ENCODE measurements at places on chromosomes 5 and 9.

DNA sequence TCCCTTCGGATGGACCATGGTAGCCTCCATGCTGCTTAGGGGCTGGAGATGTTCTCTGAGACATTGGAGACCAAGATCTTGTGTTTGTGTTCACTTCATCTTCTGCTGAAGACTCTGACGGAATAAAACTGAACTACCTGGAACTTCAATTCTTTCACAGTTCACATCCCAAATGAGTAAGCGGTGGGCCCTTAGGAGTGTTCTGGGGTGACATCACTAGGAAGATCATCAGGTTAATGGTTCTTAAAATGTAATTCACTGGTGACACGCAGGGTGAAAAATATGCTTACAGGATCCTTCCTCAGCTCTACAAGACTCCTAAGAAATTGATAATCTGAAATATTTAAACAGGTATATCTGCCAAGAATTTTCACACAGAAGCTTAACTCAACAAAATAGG, 561.5 kb downstream of the SEMA5A start:
- DNase-seq, result no peak

GRCh38 chr5:65818592-65818991, 96.6 kb downstream of the NLN start:
- no peak for DNase-seq

- DNase-seq, result no peak
These were observed 21.8 kb upstream of the NKX2-5 start for GRCh38 chr5:173256800-173257199.

DNA sequence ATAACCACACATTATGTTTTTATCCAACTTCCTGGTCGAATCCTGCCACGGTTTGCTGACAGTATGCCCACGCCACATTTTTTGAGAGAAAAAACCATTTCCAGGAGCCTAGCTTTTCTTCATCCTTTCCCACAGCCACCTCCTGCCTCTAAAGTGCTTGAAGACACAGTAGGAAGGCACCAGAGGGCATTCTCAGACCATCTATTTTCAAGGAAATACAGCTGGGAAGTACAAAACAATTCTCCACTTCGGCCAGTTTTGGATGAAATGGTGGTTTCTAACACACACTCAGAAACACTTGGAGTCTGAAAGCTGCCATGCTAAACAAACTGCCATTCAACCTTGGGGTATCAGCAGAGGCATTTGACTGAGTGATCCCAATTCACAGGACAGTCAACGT, 86.3 kb upstream of the RPS23 start:
- peak; percentile 13 for DNase-seq

DNA sequence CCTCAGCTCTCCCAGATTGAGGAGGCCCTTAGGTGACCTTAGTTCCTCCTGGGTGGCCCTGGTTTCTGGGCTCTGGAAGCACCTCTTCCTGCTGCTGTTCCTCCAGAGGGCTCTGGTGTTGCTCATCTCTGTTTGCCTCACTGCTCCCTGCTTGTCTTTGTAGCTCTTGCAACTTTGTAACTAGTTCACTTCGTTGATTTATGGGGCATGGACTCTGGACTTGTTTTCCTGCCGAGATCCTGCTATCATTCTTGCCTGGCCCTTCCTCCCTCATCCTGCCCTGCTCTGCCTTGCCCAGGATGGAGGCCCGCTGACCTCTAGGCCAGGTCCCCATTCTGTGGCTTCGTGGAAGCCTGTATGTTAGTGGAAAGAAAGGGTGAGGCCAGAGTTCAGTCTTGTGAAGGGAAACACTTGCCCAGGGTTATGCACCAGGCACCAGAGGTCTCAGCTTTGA, 169.3 kb downstream of the MACROH2A1 start:
- DNase-seq, result no peak

GRCh38 chr5:35103637-35104299, 56.0 kb upstream of the AGXT2 start:
- no peak for DNase-seq

DNA sequence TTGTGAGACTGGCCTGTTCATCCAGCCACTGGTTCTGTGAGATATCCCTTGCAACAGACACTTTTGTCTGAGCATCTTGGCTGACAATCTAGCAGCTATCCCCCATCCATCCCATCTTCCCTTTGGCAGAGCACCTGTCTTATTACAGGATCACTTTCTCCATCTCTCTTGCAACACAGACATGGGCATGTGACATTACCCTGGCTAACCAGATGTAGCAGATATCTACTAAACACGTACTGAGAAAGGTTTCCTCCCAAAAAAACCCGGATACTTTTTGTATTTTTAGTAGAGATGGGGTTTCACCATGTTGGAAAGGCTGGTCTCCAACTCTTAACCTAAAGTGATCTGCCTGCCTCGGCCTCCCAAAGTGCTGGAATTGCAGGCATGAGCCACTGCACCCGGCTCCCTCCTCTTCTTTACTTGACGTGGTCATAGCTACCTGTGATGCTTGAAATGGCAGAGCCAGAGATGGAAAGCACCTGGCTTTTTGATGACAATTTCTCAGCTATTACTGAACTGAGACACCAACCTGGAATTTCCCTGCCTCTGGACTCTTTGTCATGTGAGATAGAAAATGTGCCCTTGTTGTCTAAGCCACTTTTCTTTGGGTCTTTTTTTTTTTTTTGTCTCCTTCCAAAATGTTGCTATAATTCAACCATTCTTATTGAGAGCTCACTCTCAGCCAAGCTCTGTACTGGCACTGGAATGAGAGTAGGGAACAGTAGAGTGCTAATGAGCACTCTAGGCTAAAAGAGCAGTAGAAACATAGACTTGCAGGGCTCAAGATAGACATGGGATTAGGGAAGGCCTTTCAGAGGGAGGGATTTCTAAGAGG, 32.6 kb downstream of the FNBP1 start:
- DNase-seq, result peak; percentile 42

DNA sequence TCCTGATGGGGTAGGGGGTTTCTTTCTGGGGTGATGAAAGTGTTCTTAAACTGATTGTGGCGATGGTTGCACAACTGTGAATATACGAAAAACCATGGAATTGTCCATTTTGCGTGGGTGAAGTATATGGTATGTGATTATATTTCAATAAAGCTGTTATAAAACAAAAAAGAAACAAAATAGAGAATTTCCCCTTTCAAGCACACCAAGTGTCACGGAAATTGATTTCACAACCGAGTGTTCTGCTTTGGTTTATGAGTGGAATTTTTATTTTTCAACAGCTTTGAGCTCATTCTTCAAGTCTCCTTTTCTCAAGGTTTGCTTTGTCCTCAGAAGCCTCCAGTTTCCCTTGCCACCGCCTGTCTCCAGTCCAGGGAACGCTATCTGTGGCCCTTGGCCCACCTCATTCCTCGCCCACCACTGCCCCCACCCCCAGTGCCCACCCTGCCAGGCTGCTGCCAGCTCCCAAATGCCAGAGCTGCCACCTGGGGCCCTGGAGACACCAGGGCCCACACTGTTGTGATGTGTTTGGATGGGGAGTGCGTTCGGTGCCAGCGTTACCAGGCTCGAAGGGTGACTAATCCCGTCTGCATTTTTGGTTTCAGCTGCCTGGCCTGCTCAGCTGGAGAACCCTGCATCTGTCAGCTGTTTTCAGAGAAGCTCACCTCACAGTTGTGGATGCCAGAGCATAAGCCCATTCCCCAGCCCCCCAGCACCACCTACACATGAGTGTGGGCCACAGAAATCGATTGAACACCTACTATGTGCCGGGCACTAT, 30.4 kb downstream of the DUSP1 start:
- DNase-seq, result no peak

DNA sequence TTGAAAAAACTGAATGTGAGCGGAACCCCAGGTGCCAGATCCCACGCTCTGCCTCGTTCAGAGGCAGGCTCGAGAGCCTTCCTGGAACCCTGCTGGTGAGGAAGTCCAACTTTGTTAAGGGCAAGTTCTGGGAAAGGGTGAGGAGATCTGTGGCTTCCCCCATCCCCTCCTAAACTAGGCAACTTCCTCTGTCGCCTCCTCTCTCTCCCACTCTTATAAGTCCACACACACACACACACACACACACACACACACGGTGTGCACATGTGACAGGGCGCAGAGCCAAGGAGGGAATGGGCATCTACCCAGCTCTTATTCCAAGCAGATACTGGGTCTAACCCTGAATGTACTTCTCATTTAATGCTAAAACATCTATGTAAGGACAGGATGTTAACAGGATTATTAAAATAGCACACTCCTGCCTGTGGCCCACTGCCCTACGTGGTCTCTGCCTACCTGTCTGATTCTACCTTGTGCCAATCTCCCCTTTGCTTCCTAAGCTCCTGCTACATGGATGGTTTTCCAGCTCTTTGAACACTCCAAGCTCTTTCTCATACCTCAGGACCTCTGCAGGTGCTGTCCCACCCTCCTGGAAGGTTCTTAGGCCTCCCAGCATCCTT, 72.4 kb upstream of the FBXW11 start:
- peak; percentile 31 for DNase-seq

DNA sequence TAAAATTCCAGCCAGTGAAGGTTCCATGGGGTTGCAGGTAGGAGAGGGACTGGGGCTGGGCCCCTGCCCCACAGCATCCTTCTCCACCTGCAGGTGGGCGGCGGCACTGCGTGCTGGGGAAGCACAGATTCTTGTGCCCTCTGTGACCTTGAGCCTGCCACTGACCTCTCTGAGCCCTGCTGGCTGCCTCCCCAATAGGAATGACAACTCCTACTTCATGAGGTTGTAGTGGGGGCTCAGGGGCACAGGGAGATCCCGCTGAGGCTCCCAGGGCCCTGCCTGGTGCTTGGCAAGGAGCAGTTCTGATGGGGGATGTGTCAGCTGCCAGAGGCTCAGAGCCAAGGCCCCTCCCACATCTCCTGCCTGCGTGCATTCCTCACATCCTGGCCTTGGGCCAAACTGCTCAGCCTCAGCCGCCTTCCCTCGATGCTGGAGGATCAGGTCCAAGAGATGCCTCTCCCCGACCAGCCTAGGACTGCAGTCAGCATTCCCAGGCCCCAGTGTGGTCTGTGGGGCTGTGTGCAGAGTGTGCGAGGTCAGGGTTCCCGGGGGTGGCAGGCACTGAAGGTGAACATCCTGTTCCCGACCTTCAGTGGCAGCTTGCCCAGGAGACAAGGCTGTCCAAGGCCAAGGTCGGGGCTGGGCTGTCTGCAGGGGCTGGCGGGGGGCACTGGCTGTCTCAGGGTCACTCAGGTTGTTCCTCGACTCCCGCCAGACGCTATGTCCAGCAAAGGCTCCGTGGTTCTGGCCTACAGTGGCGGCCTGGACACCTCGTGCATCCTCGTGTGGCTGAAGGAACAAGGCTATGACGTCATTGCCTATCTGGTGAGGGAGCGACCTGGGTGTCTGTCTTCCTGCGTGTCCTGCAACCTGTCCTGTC, 7.0 kb downstream of the ASS1 start:
- DNase-seq, result peak; percentile 38

GRCh38 chr5:132411304-132412013, 41.9 kb downstream of the SLC22A5 start:
- DNase-seq, result peak; percentile 52

- no peak for DNase-seq
These were observed 40.9 kb upstream of the BNIP1 start for GRCh38 chr5:173103411-173103810.

DNA sequence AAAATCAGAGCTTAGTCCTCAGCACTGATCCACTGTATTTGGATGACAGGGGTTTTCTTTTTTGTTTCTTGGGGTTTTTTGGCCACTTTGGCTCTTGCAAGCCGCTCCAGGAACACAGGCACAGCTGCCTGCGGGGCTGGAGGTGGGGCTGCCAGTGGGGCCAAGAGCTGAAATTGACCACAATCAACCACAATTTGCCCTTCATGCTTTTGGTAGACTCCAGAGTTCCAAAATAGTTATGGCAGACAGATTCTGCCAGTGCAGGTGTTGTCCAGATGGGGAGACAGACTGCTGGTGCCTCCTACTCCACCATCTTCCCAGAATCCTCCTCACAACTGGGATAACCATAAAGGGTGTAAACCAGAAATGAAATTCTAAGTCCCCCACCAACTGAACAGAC, 36.5 kb downstream of the PLEKHG4B start:
- DNase-seq, result no peak

DNA sequence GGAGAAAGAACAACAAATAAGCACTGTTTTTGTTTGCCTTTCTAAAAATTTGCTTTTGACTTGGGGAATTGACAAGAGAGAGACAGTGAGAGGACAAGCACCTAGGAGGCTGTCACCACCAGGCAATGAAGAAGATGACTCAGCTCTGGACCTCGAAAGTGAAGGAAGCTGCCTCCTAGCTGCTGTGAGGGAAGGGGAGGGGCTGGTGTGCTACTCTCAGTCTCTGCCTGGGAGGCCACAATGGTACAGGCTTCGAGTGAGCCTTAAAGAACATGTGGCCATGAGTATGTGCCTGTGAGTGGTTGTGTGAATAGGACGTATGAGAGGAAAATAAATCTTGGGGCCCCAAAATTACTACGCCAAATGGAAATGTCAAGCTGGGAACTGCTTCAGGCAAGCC, 7.1 kb upstream of the PLK2 start:
- no peak for DNase-seq

DNA sequence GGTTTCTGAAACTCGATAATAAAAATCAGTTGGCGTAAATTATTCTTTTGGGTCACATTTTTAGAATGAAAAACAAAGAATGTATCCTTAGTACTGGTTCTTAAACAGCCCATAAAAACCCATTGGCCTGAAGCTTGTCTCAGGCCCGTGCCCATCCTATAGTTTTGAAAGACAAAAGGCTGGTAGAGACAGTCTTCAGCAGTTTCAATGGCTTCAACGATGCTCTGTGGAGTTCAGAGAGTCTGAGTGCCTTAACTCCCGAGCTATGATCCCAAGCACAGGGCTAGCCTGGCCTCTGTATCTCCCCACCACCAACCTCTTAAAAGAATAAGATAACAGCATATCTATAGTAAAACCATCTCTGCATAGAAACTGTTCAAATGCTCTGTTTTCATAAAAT, 595.0 kb downstream of the CDH12 start:
- no peak for DNase-seq

GRCh38 chr5:53291047-53291446, 181.5 kb upstream of the MOCS2 start:
- no peak for DNase-seq

DNA sequence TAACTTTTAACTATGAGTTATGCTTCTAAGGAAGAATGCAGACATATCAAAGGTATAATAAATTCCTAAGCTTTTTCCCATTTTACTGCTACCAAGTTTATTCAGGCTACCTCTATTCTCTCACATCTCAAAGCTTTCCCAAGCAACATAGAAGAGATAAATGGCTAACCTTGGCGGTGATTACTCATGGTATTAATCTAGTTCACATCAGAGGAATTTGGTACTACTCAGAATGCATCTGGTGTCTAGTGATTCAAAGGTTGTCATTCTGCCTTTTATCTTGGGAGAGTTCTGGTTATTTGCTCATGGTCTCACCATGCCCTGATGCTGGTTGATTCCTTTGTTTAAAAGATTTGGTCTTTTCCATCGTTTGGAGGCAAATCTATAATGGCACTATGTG, 182.7 kb downstream of the TAF11L14 start:
- DNase-seq, result no peak

All from cerebellar cortex (tissue), 1 donor.